ENCODE measurements at places on chromosomes 1 and 21.

DNA sequence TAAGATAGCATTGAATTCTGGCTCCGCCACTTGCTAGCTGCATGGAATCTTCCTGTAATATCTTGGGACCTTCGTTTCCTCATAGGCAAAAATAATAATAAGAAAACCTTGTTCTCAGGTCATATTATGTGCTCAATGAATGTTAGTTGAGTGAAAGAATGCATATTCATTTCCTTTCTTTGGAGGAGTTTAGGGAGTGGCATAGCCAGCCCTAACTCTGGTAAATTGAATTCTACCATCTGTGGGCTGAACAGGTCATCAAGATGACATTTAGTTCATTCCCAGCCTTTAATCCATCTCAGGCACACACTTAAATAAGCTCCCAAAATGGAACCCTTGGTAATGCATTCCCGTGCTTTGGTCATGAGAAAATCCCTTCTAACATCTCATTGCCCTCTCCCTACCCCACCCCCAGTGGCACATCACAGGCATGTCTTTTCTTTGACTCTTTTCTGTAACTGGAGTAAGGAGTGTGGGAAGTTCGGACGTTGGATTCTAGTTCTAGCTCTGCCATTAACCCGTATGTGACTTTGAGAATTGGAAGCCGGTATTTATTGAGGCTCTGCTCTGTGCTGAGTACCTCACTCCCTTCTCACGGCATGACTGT is 13.2 kb upstream of the MYOG start:
- DNase-seq, result no peak

DNA sequence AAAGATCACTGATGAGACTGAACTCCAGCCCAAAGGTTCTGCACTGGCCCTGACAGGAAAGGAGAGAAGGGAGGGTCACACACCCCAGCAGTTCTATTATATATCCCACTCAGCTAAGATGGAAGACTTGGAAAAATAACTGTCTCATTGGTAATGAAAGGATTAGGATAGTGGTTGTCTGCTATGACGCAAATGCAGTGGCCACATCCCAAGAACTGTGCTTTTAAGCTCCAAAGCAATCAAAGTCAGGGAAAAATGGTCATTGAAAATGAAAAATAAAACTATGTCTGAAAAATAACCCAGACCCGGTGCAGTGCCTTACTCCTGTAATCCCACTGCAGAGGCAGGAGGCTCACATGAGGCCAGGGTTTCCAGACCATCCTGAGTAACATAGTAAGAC is 31.0 kb downstream of the PSMG1 start:
- no peak for DNase-seq

DNA sequence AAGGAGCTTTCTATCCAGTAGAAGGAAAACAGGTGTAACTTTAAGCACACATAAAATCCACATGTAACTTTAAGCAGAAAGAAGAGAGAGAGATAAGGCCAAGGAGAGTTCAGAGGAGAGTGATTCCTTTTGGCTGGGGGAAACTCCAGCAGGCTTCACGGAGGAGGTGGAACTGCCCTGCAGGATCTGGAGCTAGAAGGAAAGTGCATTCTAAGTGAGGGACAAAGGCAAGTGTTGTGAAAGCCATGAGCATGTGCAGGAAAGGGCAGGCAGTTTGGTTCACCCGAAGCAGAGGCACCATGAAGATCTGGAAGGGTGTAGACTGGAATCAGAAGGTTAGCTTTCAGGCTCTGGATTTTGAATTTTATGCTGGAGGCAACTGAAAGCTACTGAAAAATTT is 46.3 kb downstream of the GADD45A start:
- DNase-seq, result no peak

GRCh38 chr1:39609618-39610331 is 29.7 kb downstream of the HEYL start:
- DNase-seq, result peak; percentile 58

- DNase-seq, result peak; percentile 62
Observed at GRCh38 chr1:35807614-35808449, at the start of gene AGO4. AGO4 (plus strand) TSS chr1:35808016; CDS start chr1:35808417, 401 bp downstream.

DNA sequence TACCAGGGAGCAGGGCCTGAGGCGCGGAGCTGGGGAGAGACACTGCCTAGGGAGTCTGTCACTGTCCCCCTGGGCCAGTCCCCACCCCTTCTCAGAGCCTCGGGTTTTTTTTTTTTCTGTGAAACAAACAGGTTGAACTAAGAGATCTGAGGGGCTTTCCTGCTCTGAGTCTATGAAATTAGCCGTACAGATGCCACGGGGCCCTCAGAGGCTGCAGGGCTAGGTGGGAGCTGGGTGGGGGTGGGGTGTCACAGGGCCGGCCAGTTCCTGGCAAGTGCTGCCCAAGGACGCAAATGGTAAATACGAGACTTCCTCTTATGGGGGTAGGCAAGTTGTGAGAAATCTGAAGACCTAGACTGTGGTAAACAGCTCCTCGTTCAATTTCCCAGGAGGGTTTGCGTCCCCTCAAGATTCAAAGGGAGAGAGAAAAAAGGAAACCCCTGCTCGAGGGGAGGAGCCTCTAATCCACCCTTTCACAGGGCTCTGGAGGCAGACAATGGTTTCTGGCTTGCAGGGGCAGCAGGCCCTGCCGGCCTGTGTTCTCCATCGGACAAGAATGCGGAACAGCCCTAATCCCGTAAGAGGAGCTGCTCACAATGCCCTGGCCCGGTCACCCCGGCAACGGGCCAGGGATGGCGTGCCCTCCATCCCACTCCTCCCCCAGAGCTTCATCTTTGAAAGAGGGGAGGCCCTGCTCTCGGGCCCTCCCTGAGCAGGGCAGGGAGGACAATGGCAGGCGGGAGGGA is 7.8 kb downstream of the NUAK2 start:
- peak; percentile 85 for DNase-seq

- DNase-seq, result no peak
Observed at GRCh38 chr1:74357756-74358155, 122.6 kb downstream of the TNNI3K start.

GRCh38 chr21:25243808-25244207 is 363.5 kb downstream of the MRPL39 start:
- no peak for DNase-seq

DNA sequence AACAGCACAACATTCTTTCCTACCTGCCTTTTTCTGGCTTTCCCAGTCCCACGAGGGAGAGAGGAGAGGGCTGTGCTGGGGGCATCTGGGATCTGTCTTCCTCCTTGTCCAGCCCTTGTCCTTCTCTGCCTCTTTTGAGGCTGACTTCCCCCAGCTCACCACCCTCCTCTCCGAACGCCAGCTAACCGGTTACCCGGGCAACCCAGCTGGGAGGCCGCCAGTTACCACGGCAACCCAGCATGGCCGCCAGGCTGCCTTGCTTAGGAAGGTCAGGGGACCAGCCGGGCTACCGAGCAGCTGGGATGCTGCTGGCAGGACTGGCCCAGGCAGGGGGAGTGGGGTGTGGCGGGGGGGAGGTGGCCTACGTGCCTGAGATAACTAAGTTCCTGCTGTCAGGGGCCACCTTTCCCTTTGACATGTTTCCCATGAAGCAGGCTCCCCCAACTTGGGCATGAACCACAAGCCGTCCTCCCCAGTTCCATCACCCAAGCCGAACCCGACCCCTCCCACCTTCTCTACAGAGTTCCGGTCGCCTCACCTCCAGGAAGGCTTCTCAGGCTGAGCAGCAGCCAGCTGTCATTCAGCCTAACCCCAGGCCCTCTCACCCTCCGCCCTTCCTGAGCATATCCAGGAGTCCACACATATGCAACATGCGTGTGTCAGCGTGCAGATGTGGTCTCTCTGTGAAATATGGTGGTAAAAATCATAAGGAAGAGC is 8.7 kb downstream of the PLEKHA6 start:
- peak; percentile 70 for DNase-seq

GRCh38 chr1:87778896-87779295 is 450.2 kb downstream of the LMO4 start:
- DNase-seq, result peak; percentile 23

DNA sequence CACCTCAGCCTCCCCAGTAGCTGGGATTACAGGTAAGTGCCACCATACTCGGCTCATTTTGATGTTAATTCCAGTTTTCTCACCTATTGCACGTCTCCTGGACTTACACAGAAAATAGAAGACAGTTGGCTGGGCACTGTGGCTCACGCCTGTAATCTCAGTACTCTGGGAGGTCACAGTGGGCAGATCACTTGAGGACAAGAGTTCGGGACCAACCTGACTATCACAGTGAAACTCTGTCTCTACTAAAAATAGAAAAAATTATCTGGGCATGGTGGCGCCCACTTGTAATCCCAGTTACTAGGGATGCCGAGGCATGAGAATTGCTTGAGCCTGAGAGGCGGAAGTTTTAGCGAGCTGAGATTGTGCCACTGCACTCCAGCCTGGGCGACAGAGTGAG is 44.1 kb downstream of the DYRK1A start:
- no peak for DNase-seq

DNA sequence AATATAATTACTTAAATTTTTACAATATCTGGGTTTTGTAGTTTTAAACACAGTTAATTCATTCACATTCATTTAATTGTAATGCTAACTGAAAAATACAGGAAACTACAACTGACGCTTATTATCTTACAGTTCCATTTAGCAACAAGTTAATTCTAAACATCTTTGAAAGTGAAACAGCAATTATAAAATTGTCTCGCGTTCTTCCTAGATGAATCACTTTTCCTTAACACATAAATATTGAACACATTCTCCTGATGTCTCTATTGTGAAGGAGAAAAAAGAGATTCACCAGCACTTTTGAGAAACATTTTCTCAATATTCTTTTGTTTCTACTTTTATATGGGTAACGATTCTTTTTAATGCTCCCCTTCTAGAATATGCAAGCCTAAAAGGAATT is 6.4 kb downstream of the PTGFR start:
- peak; percentile 57 for DNase-seq

DNA sequence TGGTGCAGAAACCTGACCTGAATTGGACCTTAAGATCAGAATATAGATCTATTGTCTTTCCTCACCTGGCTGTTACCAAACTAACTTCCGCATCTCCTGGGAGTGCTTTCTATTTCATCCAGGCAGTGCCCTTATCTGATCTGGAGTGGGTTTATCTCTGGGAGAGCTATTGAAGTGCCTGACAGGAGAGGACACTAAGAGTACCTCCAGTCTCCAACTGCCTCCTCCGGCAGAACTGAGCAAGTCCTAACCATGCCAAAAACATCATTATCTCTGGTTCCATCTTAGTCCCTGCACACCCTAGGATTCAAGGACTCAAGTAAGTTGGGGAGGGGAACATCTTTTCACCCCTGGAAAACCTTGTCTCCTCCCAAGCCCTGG is 12.4 kb upstream of the KCNJ15 start:
- no peak for DNase-seq

- no peak for DNase-seq
Observed at GRCh38 chr1:244241438-244241837, 190.4 kb downstream of the ZBTB18 start.

DNA sequence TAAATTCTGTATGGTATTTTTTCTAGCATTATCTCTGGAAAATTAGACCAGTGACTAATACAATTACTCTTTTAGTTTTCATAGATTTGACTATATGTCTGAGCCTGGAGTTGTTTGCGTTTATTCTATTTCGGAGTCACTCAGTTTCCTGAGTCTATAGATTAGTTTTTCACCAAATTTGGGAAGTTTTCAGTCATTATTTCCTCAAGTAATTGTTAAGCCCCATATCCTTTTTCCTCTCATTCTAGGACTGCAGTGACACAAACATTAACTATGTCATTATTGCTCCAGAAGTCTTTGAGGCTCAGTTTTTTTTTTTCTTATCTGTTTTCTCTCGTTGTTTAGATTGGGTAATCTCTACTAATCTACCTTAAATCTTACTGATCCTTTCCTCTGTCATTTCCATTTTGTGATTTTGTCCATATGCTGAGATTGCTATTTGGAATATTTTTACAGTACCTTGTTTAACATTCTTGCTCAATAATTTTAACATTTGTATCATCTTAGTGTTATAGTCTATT is 886.2 kb downstream of the LTN1 start:
- DNase-seq, result no peak

GRCh38 chr1:59007429-59007819 is 223.6 kb upstream of the JUN start:
- DNase-seq, result no peak

GRCh38 chr1:172547071-172547470 is 14.1 kb downstream of the SUCO start:
- DNase-seq, result no peak

DNA sequence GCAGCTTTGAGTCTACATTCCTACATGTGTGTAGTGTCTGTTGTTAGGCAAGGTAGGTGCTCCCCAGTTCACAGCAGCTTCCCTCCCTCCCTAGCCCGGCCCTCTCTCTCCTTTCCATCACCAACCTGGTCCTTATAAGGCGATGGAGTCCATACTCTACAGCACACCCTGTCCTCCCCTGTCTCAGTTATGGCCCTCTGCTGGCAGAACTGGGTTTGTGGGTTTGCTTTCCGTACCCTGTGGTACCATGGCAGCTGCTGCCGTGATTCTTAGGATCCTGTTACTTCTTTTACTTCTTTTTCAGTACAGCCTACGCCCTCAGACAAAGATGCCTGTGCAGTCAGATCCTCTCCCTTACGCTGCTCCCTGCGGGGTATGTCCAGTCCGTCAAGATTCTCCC is 31.7 kb downstream of the AK5 start:
- peak; percentile 32 for DNase-seq

GRCh38 chr1:244104309-244105060 is 53.4 kb downstream of the ZBTB18 start:
- DNase-seq, result peak; percentile 97

- peak; percentile 26 for DNase-seq
Observed at GRCh38 chr1:186055846-186056245, 319.2 kb downstream of the TPR start.

GRCh38 chr1:227725046-227725445 is 10.1 kb downstream of the JMJD4 start:
- DNase-seq, result no peak

DNA sequence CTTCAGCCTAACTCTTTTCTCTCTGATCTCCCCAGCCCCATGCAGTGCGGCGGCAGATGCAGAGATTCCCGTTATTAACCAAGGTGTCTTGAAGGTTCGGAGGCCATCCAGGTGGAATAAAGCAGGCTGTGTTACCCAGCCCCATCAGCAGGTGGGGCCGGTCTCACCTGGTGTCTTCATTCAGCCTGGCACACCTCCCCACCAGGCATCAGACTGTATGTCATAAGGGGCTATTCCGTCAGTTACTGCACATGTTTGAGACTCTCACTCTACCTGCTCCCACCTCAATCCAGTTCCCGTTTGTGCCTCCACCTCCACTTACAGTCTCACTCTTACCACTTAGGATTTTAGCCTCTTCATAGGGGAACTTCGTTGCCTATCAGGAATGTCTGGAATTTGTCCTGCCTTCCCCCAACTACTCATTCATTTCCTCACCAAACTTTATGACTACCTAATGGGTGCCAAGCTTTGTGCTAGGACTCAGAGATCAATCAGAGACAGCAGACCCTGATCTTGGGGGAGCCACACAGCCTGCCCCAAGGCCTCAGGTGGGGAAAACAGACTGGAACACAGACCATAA is 170.2 kb downstream of the PLPP3 start:
- DNase-seq, result no peak

GRCh38 chr1:15734296-15734695 is 1.8 kb upstream of the SLC25A34 start:
- DNase-seq, result no peak

- no peak for DNase-seq
Observed at GRCh38 chr1:199979071-199979470, 48.4 kb upstream of the NR5A2 start.
